Caudate nucleus (tissue), 63 donors: ENCODE measurements at places on chromosomes 6 and 20.

DNA sequence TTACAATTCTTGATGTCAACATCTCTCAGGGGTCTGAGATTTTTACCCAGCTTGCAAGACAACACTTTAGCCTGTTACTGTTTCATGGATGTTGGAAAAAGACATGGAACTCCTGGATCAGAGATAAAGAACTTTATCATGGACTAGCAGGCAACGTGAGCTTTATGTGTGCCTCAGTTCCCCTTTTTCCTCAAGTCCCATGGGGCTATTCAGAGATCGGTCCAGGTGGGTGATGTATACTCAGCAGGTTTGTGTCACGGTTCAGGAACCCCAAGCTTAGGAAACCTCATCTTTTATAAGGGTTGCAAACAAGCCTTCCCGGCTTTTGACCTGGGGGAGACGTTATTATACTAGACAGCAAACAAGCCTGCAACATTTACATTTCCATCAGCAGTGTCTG lies 15.0 kb downstream of the AFG1L start:
- no peak for DNase-seq

- DNase-seq = no peak
Measured at GRCh38 chr6:43779852-43780236, 9.8 kb downstream of the VEGFA start.

DNA sequence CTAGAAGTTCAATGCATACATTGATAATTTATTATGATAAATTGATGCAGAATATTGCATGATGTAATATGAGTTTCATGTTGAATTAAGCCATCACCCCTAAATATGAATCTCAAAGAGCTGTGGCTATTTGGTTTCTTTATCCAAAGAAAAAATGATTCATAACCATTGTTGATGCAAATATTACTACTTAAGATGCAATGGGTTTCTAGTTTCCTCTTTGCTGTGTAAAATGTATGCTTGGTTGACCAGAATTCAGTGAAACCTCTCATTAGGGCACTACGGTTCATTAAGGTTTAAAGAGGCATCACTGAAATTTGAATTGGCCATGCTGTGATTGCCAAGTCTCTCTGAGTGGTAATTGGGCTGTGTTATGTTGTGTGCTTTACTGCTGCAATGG lies 492.5 kb upstream of the FLRT3 start:
- DNase-seq = no peak

GRCh38 chr6:155418017-155418761 lies 37.5 kb downstream of the NOX3 start:
- no peak for DNase-seq

DNA sequence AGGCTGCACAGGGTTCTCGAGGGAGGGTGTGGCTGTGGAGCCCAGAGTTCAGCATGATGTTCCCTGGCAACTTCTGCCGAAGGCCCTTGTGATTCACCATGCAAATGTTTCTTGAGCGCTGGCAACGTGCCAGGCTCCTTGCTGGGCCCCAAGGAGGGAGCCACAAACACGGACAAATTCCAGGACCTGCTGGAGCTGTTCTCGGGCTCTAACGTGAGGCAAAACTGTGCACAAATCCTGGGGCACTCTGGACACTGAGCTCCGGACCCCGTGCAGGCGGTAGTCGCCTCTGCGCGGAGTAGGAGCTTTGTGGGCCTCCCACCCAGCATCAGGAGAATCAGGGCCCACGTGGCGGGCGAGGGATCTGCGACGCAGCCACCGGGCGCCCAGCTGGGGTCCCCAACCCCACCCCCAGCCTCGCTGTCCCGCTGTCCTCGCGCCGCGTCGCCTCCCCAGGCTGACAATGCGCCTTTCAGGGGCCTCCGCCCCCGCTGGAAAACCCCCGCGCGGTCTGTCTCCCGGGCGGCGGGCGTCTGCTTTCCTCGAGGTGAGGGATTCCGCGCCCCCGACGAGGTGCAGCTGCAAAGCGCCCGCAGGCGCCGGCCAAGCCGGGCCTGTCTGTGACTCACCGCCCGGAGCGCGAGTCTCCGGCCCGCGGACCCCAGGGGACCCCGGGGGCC lies 31.7 kb upstream of the SCUBE3 start:
- no peak for DNase-seq

DNA sequence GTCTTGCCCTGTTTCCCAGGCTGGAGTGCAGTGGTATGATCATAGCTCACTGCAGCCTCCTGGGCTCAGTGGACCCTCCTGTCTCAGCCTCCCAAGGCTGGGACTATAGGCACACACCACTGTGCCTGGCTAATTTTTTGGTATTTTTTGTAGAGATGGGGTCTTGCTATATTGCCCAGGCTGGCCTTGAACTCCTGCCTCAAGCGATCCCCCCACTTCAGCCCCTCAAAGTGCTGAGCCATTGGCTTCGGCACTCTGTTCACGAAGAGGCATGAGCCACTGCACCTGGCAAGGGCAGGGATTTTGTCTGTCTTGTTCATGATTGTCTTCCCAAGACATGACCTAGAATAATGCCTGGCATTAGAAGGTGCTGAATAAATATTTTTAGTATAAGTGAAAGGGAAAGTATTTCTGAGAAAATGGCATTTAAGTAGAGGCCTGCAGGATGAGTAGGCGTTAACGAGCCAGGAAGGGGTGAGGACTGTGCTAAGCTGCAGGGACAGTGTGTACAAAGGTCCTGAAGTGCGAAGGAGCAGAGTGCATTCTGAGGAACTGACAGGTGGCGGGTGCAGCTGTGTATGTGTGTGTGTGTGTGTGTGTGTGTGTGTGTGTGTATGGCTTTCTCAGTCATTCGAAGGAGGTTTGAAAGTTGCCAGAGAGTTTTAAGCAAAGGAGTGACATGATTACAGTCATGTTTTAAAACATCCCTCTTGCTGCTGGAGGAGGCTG lies 43.0 kb downstream of the VEGFA start:
- DNase-seq = no peak

DNA sequence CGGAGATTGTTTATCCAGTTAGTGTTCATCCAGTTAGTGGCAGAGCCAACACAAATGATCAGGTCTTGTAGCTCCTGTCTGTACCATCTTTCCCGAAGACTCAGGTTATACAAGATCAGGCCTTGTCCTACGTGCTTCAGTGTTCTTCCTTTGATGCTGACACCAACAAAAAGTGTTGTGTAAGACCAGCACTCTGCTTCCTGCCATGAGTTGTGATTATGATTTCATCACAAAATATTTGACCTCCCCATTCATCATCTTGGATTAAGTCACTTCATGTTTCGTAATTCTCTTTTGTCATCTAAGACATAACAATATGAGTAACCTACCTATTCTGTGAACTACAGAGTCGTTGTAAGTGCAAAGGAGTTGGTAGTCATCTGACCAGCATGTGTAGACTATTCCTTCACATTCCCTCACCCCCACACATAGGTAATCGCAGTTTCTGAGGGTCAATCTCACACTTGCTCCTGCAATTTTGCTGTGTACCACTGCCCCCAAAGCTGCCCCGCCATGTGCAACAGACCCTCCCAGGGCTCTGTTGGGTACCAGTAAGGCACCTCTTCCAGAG lies 135.6 kb upstream of the SLC22A23 start:
- no peak for DNase-seq

DNA sequence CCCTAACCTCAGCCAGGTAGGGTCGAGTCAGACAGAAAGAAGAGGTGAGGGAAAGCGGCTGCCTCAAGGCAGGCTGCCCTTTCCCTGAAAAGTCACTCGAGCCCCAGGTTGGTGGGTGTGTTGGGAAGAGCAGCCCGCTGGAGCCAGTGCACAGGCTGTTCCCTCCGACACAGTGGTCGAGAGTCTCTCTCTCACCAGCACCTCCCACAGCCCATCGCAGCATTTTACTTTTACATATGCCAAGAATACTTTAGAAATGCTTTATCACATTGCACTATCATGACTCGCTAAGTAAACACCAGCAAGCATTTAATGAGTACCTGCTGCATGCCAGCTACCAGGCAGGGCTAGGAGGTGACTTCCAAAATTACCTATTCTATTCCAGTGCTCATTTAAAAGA lies 1.7 kb downstream of the PRPH2 start:
- no peak for DNase-seq

GRCh38 chr20:54115172-54115854 lies 44.9 kb upstream of the BCAS1 start:
- no peak for DNase-seq

GRCh38 chr6:24798740-24799540 lies at the start of gene ARMH2:
Gene ARMH2 (minus strand): TSS chr6:24798917. CDS start chr6:24798857, 60 bp downstream.
- no peak for DNase-seq

GRCh38 chr6:23630726-23631635 lies 495.0 kb upstream of the NRSN1 start:
- no peak for DNase-seq

GRCh38 chr20:37534401-37535157 lies 6.9 kb upstream of the BLCAP start:
- DNase-seq = no peak

GRCh38 chr6:32291543-32291942 lies 67.7 kb upstream of the NOTCH4 start:
- DNase-seq = no peak

- DNase-seq = no peak
Measured at GRCh38 chr20:34472246-34472925, 43.8 kb upstream of the DYNLRB1 start.

GRCh38 chr6:72733045-72733444 lies 111.2 kb downstream of the KCNQ5 start:
- DNase-seq = no peak

DNA sequence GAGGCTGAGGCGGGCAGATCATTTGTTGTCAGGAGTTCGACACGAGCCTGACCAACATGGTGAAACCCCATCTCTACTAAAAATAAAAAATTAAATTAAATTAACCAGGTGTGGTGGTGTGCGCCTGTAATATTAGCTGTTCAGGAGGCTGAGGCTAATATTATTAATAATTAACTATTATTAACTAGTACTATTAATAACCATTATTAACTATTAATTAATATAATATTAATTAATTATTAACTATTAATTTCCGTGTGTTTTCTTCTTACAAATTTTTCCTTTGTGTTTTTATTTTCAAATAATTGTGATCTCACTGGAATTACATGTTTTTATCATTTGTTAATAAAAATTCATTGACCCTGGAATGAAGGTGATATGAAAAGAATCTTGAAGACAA lies 557.4 kb upstream of the ADGRB3 start:
- no peak for DNase-seq

- no peak for DNase-seq
Measured at GRCh38 chr20:63494420-63495166, 4.3 kb downstream of the EEF1A2 start.

GRCh38 chr20:40887105-40887504 lies 141.5 kb upstream of the TOP1 start:
- DNase-seq = no peak

DNA sequence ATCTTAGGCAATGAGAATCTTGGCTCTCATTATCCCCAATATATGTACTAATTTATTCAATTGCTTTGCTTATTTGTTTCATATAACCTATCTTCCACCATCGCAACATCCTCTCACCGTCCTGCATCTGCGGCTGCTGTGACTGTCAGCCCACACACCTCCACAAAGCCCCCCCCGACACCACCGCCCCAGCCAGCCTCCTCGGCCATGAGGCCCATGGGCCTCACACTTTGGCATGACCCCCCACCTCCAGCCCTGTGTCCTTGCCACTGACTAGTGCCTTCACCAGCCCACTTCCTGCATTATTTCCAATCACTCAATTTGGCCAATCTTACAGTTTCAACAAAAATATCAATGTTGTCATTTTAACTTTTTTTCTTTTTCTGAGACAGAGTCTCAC lies 60.7 kb upstream of the TOX2 start:
- DNase-seq = no peak

DNA sequence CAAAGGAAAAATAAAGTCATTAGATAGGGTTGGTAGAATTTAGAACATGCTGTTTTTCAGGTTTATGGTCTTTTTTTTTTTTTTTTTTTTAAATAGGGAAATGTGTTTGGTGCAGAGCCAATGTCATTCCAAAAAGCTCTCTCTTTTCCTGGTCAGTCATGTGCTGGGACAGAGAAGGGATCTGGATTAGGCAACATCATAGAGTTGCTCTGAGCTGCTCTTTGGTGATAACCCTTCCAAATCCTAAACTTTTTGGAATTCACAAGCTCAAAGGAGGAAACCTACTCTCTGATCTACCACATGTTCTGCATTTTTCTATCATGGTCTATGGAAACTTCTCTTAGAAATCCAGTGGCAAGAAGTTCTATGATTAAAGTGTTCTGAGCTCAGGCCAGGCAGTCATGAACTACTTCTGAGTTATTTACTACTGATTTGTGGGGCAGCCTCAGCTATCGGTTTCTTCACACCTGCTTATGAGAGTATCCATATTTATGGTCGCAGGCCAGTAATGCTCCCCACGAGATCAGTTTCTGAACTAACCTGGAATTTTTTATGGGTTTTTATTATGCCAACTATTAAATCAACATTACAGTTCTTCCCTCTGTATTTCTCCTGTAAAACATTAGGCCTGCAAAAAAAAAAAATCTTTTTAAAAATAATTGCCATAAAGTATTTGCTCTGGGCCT lies 4.8 kb downstream of the EDN1 start:
- DNase-seq = no peak

GRCh38 chr6:15888798-15889772 lies 226.3 kb upstream of the DTNBP1 start:
- no peak for DNase-seq

- no peak for DNase-seq
Measured at GRCh38 chr6:85364344-85364743, 85.5 kb upstream of the NT5E start.

GRCh38 chr6:10528158-10528981 lies 7.2 kb downstream of the GCNT2 start:
- no peak for DNase-seq

DNA sequence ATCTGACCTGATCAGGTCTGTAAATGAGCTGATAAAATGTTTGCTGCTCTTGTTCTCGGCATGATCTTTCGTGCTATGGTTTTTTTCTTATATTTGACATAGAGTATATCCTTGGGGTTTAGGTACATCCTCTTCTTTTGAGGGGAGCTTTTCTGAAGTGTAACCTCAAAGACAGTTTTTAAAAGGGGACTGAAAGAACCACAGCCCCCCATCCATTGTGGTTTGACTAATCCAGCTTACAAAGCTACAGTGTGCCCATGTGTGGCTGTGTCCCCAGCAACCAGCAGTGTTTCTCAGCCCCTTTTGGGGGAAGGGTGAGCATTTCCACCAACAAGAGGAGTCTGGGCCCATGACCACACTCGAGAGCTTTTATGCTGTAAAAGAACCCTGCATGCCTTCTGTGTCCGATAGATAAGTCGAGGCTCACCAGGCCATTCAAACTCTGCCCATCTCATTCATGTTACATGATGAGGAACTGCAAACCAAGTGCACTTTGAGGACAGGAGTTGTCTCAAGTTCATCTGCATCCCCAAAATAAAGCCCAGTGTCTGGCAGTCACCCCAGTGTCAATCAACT lies 266.0 kb downstream of the SLC24A3 start:
- no peak for DNase-seq

DNA sequence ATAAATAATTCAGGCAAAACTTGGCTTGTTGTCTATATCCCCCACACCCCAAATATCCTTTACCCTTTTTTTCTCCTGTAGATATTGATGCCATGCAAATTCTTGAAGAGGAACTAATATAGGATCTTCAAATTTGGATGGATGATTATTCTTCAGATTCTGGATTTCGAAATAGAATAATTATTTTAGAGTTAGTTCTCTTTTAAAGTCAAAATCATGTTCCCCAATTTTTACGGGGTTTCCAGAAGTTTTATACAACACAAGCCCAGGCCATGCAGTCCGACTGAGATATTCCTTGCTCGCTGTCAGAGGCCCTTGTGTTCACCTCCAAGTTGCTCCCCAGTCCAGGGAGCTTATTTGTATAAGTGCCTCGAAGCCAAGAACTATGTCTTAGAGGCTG lies 4.4 kb downstream of the PPIL6 start:
- no peak for DNase-seq
